ENCODE measurements at places on chromosomes 1 and 21. TPM values are rescaled to one million over a fixed set of nuclear protein-coding genes. Genes with fewer than 3 reads are reported as not detected.

DNA sequence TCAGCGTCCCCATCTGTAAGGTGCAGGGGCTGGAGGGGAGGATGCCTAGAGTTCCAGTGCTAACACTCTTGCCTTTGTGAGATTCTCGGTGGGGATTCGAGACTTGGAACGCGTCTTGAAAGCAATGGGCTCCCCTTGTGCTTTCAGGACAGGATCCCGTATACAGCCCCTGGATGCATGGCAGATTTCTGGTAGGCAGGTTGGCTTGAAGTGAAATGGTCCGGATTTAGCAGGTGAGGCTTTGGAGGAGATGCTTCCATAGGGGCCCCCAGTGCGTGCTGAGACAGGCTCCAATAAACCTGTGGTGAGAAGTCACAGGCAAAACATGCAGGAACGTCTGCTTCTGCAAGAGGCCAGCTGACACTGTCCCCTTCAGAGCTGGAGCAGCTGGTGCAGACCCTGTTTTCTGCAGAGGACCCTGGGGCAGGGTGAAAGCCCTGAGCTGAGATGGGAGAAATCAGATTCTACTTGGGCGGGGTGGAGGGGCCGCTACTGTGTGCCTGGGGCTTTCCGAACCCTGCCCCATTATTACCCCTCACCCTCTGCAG, 270.4 kb downstream of the PTPRU start:
- no peaks in the 10 kb centered on the region for H3K4me1 ChIP-seq
- no peaks in the 10 kb centered on the region for H3K36me3 ChIP-seq
- DNase-seq = no peak
- no peak overlapping the region for H3K27ac ChIP-seq
- H3K27me3 ChIP-seq = peaks cover 11% of the 10 kb centered on the region

The SYNC gene
- total RNA-seq = not detected

- H3K27ac ChIP-seq = peak overlapping the region; percentile 9
- no peak for DNase-seq
- H3K27me3 ChIP-seq = no peaks in the 10 kb centered on the region
- H3K36me3 ChIP-seq = peaks cover 76% of the 10 kb centered on the region
- H3K4me1 ChIP-seq = no peaks in the 10 kb centered on the region
These were observed 22.2 kb upstream of the TMEM200B start for GRCh38 chr1:29145739-29146437.

- peak overlapping the region; percentile 58 for H3K27ac ChIP-seq
- H3K4me1 ChIP-seq = peaks cover 22% of the 10 kb centered on the region
- H3K4me3 ChIP-seq = peak overlapping the region; percentile 69
- peaks cover 3% of the 10 kb centered on the region for H3K27me3 ChIP-seq
- peak; percentile 12 for DNase-seq
These were observed 13.8 kb upstream of the POGZ start for GRCh38 chr1:151472856-151473731.

- peaks cover 17% of the 10 kb centered on the region for H3K4me1 ChIP-seq
- no peaks in the 10 kb centered on the region for H3K36me3 ChIP-seq
- peak; percentile 52 for DNase-seq
- peak overlapping the region; percentile 93 for H3K4me3 ChIP-seq
These were observed 950 bp upstream of the EVA1C start for GRCh38 chr21:32411350-32412161.

The ZNF436 gene
- 4.9 TPM for total RNA-seq

DNA sequence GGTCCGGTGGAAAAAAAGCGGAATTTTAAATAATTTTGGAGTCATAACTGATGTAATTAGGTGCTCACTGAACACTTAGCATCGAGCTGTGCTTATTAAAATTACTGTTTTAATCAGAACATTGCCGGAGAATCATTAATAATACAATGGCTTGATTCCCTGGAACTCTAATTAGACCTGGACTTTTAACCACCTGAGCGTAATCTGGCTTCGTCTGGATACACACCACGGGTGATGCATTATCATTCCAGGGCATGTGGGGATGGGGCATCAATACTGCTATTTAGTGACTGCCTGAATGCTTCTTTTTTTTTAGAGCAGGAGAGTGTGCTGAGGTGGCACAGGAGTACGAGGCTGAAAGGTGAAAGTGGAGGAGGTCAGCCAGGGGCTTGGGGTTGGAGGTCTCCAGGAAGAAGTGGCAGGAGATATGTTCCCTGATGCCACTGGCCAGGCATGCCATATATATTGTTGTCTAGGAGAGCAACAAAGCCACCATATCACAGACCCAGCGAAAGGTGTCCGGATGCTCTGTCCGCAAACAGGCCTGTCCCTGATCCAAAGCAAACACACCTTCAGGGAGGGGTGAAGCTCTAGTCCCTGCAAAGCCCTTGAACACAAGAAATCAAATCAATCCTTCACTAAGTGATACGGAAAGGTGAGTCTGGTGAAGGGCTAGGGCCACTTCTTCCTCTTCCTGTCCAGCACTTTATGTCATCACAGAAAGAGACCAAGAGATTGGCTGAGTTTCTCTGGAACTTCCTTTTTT, 125.2 kb downstream of the PLXNA2 start:
- no peaks in the 10 kb centered on the region for H3K36me3 ChIP-seq
- no peak overlapping the region for H3K4me3 ChIP-seq
- H3K27me3 ChIP-seq = peaks cover 4% of the 10 kb centered on the region
- no peak overlapping the region for H3K27ac ChIP-seq
- no peak for DNase-seq

GRCh38 chr1:193438312-193438711, 251.9 kb upstream of the B3GALT2 start:
- DNase-seq = no peak
- H3K4me1 ChIP-seq = peaks cover 28% of the 10 kb centered on the region
- no peaks in the 10 kb centered on the region for H3K27me3 ChIP-seq
- no peak overlapping the region for H3K4me3 ChIP-seq
- peaks cover 53% of the 10 kb centered on the region for H3K36me3 ChIP-seq

All from activated T-helper 2 cell treated with anti-CD3 and anti-CD28 coated beads, Interferon-gamma antibody, Interleukin-2, Interleukin-4, amounts not matched to agents 10 μg/mL and 5 μg/mL and 100 μg/mL, durations not matched to agents 14 hours and 24 hours and 36 hours (primary cell).